Activated T-cell treated with anti-CD3 and anti-CD28 coated beads, Interleukin-2, amount 50 U/mL, for 4 hours (primary cell): ENCODE measurements at places on chromosomes 3 and 15.
A peak's percentile ranks its signal among the peaks of the same experiment; 100 is the strongest.

DNA sequence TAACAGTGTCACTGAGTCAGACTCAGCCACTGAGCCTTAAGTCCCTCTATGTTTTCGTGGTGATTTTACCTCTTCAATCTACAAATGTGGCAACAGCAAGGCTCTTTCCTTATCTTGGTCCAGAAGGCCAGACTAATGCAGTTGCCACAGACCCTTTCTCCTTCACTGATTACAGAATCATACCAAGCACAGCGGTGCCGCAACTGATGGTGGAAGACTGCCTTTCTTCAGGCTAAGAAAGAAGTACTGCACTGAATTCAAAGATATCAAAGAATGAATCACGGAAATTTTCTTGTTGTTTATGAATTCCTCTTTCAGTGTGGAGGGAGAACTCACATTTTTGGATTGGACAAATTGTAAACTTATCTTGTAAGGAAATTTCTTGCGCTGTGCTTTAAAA, 18.6 kb downstream of the DCP1A start:
- DNase-seq: no peak

DNA sequence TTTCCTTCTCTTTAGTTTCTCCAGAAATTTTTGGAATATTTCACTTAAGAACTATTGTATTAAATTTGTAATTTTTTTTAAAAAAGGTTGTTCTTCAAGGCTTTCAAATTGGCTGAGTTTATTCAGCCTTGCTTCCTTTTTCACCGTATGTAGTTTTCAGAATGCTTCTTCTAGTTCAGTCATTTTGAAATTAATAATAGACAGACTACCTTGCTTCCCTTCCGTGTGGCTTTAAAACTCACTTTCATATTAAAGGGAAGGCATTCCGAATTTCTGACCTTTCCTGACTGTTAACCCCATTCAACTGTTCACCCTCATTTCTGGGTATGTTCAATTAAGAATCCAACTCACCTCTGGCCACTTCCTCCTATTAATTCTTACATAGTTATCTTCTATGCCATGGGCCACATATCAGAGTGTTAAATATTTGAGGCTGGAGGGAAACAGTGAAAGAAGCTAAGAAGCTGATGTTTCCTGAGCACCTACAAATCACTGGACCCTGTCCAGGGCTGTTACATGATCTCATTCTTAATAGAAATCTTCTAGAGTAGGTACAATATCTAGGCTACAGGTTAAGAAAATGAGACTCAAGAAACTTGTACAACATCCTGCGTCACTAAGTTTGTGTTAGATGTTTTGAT, 237.5 kb downstream of the P3H2 start:
- no peak for DNase-seq

GRCh38 chr3:178397836-178398235, 138.4 kb upstream of the KCNMB2 start:
- DNase-seq: no peak

- no peak for DNase-seq
These were observed 136.5 kb upstream of the RBMS3 start for GRCh38 chr3:29144361-29144760.

GRCh38 chr15:61871926-61872522, 188.2 kb downstream of the VPS13C start:
- DNase-seq: no peak

- no peak for DNase-seq
These were observed 4.4 kb downstream of the KLF15 start for GRCh38 chr3:126352476-126353454.

DNA sequence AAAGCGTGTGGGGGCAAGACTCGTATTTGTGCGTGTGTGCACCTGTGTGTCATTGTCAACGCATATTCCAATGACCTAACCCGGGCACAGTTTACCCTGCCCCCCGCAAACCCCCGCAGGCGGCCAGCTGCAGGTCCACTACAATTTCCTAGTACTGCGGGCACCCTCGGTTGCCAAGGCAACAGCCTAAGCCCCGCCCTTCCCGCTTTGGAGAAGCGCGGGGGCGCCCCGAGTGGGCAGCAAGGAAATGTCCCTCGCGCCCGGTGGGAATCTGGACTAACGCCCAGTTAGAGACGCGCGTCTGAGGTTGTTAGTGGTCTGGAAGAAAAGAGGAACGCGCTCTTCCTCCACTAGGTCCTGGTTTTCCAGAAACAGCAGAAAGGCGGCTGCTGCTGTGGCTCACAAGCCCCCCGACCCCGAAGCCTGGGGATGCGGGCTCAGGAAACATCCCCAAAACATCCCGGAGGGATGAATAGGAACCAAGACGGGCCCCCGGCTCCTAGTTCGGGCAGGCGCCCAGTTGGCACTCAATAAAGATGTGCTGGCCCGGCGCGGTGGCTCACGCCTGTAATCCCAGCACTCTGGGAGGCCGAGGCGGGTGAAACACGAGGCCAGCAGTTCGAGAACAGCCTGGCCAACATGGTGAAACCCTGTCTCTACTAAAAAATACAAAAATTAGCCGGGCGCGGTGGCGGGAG, 1.1 kb downstream of the ABHD14A start:
- DNase-seq: no peak

DNA sequence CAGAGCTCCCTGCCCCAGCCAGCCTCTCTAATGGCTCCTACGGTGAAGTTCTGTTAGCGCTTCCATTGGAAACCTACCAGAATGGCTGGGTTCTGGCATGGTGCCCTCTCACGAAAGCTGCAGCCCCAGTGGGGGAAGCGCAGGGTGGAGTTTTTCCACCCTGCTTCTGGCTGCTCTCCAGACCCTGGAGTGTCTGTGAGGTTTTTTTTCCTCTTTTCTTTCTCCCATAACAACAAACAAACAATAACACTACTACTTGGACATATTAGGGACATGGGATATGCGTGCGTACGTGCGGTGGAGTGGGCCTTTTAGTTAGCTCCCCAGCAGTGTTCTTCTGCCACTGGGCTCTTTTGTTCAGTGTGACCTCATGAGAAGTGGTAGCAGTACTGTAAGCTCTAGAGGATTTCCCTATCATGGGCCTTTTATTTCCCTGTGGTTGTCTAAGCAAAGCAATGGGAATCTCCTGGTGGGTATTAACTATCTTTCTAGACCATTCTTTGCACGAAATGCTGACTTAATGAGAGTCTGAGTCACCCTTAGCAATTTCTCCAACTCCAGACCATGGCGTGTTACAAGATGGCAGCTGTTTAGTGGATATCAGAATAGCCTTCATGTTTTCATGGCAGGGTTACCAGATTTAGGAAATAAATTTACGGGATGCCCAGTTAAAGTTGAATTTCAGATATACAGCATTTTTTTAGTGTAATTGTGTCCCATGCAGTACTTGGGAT, 161.9 kb downstream of the FNDC3B start:
- no peak for DNase-seq

GRCh38 chr3:143831994-143832393, 16.3 kb downstream of the SLC9A9 start:
- no peak for DNase-seq

DNA sequence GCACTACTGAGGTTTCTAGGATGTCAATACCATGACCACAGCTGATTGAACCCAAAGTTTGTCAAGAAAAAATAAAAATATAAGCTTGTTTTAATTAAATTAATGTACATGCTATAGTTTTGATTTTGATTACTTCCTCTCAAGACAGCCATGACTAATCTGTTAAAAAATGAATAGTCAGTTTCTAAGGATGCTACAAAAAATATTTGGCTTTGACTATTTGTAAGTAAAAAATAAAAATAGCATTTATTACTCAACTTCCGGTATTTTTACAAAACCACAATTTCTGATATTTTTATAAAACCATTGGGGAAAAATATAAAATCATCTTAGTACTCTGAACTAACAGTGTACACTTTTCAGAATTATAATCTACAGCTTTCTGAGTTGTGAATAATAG, 12.1 kb upstream of the TEX9 start:
- no peak for DNase-seq

DNA sequence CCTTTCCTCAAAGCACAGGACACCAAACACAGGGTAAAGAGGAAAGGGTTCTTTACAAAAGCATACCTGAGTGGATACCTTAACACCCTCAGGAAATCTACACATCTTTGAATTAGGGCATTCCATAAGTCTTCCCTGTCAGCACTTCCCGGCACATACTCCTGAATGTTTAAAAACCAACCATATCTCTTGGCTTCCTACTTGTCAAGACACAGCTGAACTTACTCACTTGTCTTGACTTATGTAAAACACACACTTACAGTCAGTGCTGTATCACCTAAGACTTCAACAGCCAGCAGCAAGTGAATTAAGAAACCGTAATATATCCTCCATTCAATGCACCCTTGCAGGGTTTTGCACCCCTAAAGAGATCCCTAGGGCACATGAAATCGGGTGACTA, 17.5 kb downstream of the IL1RAP start:
- no peak for DNase-seq

- DNase-seq: peak; percentile 74
These were observed 11.5 kb downstream of the CSK start for GRCh38 chr15:74793135-74794028.

DNA sequence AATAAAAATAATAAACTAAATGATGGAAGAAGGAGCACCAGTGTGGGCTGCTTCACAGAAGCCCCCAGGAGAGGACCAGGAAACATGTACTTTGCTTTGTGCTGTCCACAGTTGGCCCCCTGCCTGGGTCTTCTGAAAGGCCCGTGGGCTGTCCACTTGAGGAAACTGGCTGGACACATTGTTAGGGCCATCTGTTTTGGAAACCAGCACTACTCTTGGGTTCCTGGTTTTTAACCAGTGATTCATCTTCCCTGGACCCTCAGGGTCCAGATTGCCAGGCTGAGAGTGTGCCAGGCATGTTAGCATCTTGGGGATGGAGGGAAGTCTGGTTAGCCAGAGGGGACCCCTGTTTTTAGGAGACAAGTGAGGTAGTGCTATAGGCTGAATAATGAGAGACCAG, 297.2 kb upstream of the C2CD4B start:
- DNase-seq: no peak

DNA sequence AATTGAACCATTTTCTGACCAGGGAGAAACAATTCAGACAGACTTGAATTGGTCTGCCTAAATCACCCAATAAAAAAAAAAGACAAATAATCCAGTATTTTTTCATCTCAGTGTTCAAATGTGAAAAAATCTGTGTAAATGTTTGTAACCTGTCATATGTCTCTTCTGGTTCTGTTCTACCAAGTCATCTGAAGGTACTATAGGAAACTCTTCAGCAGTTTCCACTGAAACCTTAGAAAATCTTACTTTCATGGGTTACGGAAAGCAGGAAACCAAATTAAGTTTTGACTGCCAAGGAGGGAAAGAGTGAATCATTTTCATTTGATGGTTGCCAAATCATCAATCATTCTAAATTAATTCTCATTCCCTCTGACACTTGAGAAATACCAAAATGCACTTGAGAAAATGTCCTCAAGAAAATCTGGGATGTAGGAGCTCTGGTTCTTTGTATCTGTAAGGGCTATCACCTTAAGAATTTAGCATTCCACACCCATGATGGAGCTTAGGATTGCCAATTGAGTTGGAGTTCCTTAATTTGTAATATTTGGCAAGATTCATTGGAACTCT, 278.2 kb upstream of the KCNH8 start:
- no peak for DNase-seq

- no peak for DNase-seq
These were observed 448.7 kb downstream of the ZPLD1 start for GRCh38 chr3:102883515-102883914.

DNA sequence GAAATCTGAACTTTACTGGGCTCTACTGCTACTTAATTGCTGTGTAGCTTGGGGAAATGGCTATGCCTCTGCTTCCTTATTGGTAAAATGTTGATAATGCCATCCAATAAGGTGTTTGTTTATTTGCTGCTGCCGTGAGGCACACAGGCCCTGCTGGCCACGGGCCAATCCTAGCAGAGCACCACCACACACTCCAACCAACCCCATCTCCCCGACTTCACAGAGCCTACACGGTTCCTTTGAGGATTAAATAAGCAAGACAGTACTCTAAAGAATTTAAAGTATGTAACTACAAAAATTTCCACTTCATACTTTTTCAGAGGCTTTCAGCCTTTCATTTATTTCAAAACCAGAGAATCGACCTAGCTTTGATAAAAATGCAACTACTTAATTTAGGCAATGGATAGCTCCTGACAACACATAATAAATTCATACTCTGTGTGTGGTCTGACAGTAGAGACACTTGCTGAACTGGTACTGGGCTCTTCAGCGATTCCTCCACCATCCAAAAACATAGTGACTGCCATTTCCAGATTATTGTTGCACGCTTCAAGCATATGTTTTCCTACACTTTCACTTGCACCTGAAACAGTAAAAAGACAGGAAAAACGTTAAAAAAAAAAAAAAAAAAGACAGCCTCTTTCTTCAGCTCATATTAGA, 25.3 kb downstream of the UBXN7 start:
- DNase-seq: no peak

GRCh38 chr3:3821777-3822176, 22.5 kb downstream of the LRRN1 start:
- DNase-seq: no peak

- no peak for DNase-seq
These were observed 37.5 kb upstream of the MYZAP start for GRCh38 chr15:57554063-57554811.

DNA sequence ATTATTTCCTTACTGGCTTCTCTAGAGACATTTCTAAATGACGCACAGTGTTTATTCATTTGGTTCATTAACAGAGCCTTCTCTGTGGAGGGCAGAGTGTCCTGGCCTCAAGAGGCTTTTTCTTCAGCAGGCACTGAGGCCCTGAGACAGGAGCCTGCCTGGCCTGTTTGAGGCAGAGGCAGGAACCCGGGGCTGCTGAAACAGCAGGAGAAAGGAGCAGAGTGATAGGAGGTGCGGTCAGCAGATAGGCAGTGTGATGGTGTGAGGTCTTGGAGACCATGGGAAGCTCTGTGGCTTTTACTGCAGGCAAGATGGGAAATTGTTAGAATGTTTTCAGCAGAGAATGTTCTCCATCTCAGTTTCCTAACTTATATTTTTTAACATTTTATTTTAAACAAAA, 358.2 kb downstream of the FEZF2 start:
- no peak for DNase-seq
